ENCODE measurements at places on chromosomes 7 and 10.

DNA sequence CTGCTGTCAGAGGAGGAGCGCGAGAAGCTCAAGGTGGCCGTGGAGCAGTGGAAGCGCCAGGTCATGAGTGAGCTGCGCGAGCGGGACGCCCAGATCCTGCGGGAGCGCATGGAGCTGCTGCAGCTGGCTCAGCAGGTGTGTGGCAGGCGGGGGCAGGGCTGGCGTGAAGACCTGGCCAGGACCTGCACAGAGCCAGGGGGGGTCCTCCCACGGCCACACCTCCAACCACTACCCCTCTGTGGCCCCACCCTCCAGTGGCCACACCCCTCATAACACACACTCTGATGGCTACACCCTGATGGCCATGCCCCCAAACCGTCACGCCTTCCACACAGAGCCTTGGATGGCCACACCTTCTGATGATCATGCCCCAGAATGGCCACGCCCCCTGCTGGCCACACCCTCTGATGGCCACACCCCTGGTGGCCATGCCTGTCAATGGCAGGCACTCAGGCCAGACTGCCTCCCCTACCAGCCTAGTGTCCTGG lies 23.4 kb upstream of the DPYSL4 start:
- DNase-seq, result no peak

- no peak for DNase-seq
These were observed 234.9 kb downstream of the HGF start for GRCh38 chr7:81534996-81535395.

DNA sequence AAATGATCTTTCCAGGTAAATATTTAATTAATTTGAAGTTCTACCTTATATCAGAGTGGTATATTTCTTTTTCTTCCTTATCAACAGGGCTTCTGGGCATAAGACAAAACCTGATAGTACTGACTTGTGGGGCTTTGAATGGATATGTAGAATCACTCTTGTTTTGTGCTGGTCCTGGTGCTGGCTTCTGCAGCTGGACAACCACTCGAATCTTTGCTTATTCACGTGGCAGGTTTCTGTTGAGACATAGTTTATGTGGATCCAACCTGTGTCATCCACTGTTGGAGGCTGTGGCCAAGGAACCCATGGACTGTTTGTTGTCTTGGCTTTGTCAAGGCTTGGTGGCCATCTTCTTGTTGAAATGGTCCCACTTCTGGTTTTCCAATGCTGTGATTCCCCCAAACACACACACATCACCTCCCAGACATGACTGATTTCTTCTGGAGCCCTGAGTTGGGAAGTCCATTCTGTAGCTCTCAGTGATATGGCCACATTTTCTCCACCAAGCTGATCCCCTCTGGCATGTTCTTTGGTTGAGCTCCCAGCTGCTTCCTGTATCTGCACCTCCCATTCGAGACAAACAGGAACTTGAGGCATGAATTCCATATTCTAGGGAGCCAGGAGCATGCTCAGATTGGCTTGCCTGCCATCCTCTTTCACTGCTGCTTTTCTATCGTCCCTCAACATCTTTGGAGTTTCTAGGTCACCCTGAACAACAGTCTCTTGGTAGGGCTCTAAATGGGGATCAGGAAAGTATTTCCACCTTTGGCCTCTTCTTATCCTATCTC lies 19.5 kb downstream of the TAS2R41 start:
- DNase-seq, result no peak

DNA sequence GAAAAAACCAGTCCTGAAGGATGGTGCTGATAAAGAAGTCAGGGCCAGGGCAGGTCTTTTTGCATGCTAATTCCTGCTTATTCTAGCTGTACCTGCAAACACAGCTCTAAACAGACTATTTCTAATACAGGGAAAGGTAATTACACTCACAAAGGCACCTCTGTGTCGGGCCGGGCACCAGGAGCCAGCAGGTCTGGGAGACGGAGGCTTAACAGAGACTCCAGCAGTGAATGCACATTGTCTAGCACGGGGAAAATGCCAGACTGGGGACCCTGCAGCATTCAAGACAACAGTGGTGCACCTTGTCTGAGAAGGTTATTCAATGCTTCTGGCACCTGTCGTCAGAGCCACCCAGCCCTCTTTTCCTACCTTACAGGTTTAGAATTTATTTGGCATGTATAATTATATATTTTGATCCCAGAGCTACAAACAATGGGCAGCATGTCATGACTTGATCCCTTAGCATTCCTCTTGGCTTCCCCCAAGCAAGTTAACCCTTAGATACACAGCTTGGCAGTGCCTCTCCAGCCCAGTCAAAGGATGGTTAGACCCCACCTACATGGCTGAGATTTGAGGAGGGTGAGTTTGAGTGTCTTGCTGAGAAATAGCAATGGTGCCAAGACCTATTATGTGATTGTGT lies 185.2 kb downstream of the SLC25A13 start:
- no peak for DNase-seq

DNA sequence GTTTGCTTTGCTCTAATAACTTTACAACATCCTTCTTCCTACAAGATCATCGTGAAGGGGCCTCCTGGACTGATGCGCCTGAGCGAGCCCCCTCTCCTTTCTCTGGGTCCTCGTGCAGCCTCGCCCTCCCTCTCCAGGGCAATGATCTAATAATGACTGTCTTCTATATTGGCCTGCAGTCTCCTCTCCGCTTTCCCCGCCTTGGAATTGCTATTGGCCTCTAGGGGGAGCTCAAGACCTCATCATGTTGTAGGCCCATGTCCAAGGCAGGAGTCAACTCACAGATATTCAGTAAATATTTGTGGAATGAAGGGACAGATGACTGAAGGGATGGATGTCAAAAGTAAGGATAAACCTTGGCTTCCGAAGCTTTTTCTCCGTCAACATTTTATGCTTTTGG lies 1180.3 kb downstream of the TYW1 start:
- DNase-seq, result peak; percentile 5

DNA sequence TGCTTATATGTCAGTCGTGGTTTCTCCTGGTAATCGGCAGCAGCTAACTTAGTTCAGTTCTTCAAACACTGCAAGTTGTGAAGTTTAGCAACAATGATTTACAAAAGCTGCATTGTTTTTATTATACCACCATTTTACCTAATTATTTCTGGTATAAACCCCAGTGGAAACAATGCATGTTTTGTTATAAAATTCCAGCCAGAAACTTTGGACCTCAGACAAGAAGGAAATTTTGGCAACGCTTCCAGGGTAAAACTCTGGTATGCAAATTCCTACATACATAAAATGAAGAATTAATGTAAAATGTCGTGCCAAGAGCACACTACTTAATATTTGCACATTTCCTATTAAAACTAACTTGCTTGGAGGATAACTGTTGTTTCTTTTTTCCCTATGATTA lies 277.4 kb upstream of the LYZL1 start:
- no peak for DNase-seq

DNA sequence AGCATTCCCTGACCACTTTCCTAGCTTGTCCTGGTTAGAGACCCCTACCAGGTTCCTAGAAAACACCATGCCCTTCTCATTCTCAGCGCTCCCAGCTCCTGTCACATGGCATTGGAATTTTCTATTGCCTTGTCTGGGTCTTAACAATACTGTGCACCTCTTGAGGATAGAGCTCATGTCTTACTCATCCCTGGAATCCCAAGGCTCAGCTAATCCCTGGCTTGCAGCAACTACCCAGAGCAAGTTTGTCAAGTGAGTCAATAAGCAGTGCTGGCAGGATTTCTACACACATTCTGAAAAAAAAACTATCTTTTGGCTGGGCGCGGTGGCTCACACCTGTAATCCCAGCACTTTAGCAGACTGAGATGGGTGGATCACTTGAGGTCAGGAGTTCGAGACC lies 11.7 kb upstream of the PRDX3 start:
- peak; percentile 63 for DNase-seq

- DNase-seq, result no peak
These were observed 27.3 kb downstream of the FBH1 start for GRCh38 chr10:5917305-5917704.

Measured in SW 1271 (cell line).